ENCODE measurements at places on chromosomes 6 and 20. TPM values are rescaled to one million over a fixed set of nuclear protein-coding genes. Genes with fewer than 3 reads are reported as not detected.

- no peak overlapping the region for H3K27ac ChIP-seq
- H3K4me1 ChIP-seq, result no peaks in the 10 kb centered on the region
- DNase-seq, result no peak
Measured at GRCh38 chr6:27176096-27176495, 71.4 kb upstream of the PRSS16 start.

- H3K4me3 ChIP-seq, result no peak overlapping the region
- H3K36me3 ChIP-seq, result no peaks in the 10 kb centered on the region
- no peak for DNase-seq
- H3K27me3 ChIP-seq, result no peaks in the 10 kb centered on the region
- no peaks in the 10 kb centered on the region for H3K4me1 ChIP-seq
- no peak overlapping the region for H3K27ac ChIP-seq
Measured at GRCh38 chr6:167685654-167686053, 141.1 kb upstream of the AFDN start.

Gene SLC22A3
- 2.8 TPM for total RNA-seq

Gene TNNC2
- total RNA-seq, result 3.1 TPM

DNA sequence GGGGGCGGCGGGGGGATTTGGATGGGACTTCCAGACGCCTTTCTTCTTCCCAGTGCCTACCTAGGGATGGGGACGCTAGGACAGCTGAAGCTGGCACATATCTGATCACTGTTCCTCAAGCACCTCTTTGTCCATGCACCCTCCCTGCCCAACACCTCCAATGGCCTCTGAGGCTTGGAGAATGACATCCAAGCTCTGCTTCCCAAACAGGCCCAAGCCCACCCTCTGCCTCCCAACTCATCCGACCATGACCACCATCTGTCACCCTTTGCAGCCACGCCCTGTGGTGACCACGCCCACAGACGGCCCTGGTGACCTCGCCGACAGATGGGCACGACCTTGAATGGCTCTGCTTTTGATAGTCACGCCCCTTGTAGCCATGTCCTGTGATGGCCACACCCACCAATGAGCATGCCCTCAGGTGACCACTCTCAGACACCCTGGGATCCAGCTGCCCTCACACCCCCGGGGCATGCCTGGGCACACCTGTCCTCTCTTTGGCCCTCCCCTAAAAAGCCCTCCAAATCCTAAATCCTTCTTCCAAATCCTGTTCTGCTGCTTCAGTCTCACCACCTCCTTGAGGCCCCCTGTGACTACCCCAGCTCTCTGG, 51.0 kb downstream of the SSR1 start:
- no peaks in the 10 kb centered on the region for H3K36me3 ChIP-seq
- no peak overlapping the region for H3K27ac ChIP-seq
- H3K27me3 ChIP-seq, result no peaks in the 10 kb centered on the region
- peak overlapping the region; percentile 80 for H3K4me3 ChIP-seq

Data from H9 (cell line).